ENCODE measurements at places on chromosomes 6 and 20.

GRCh38 chr6:49772285-49772684 is 14.8 kb downstream of the PGK2 start:
- no peak for DNase-seq

DNA sequence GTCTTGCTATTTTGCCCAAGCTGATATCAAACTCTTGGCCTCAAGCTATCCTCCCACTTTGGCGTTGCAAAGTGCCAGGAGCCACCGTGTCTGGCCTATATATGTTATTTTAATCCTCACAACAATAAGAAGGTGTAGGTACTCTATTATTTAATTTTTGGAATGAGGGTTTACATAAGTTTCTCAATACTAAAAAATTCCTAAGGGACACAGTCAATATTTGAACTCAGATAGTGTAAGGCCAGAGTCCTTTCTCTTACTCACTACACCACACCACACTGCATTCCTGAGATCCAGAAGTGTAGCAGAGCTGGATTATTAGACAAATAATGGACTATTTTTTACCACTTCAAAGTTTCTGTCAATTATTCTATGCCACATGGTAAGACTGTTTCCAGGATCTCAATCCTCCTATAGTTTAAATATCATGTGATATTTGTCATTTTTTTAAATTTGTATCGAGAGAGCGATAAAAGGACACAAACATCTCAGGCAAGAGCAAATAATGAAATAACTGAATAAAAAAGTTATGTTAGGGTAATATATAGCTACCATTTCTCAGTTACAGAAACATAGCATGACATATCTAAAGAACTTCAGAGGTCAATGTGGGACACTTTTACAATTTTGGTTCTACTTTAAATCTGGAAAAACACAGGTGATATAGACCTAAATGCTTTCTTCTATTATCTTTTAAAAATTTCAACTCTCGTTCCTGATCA is 162.2 kb upstream of the THEMIS start:
- no peak for DNase-seq

DNA sequence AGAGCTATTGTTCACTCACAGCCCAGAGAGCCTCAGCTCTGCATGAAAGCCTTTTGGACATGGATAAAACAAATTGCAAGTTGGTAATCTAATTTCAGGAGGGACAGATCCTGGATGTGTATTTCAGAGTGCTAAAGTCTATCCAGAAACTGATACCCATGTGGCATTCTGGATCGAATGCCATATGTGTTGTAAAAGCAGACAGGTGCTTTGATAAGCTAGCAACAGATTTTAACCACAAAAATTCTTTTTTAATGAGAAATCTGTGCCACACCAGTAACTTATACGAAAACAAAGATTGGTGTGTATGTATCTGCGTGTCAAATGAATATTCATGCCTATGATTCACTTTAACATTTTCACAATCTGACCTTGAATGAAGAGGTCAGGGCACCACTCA is 936.6 kb upstream of the MAP3K7 start:
- no peak for DNase-seq

DNA sequence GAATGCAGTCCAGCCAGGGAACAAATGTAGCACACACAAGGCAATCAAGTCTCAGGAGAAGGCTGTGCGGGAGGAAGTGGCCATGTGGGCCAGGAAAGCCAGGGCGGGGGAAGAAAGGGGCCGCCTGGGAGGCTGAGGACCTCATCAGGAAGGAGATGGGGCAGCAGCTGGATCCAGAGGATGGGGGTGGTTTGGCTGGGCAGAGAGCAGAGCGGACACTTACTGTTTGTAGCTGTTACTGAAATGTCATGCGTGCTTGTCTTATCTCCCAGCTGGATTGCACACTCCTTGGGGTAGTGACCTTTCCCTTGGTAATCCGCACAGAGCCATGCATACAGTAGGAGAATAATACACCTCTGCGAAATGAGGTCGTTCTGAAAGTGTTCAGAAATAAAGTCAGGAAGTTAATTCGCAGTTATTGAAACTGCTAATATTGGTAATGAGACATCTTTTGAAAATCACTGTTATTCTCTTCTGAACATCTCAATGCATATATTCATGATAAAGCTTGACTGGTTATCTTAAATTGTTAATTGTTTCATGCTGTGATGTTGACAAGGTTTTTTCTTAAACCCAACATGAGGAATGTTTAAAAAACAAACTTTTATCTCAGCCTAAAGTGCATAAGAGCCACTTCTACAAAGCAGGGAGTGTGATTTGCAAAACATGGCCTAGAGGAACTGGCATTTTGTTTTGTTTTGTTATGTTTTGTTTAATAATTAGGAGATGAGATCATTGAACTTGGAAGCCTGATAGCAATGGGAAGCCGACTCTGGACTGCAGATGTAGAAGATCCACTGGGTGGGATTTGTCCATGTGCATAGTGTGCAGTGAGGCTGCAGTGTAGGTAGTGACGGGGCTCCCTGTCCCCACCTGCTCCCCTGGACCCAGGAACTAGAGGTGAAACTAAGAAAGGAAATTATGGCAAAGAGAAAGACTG is 18.0 kb upstream of the MAP3K4 start:
- no peak for DNase-seq

- no peak for DNase-seq
Observed at GRCh38 chr6:128657181-128657580, 136.8 kb upstream of the PTPRK start.

DNA sequence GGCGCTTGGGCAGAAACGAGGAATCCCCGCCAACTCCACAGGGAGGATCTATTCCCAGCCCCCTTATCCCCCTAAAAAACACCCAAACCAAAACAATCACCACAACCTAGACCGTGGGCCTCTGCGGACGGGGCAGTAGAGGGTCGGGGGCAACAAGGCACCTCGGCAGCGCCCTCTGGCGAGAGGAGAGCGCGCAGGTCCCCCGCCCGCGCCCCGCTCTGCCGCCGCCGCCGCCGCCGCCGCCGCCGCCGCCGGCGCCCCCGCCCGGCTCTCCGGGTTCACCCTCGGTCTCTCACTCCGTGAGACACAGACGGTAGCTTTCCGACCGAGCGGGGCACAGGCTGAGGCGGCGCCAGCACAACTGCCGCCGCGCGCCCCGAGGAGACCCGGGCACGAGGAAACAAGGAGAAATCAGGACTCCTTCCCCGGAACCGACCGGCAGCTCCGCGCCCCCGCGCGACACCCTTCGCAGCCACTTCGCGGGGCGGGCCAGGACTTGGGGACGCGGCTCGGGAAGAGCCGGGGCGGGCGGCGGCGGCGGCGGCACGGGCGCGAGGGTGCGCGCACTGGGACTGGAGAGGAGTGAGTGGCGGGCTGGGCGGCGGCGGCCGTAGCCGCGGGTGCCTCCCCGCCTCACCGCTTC is at the start of gene SLC35F1:
Gene SLC35F1, plus strand, starts transcription at position 307 of the 643 bp plus-strand sequence.
- peak; percentile 58 for DNase-seq

DNA sequence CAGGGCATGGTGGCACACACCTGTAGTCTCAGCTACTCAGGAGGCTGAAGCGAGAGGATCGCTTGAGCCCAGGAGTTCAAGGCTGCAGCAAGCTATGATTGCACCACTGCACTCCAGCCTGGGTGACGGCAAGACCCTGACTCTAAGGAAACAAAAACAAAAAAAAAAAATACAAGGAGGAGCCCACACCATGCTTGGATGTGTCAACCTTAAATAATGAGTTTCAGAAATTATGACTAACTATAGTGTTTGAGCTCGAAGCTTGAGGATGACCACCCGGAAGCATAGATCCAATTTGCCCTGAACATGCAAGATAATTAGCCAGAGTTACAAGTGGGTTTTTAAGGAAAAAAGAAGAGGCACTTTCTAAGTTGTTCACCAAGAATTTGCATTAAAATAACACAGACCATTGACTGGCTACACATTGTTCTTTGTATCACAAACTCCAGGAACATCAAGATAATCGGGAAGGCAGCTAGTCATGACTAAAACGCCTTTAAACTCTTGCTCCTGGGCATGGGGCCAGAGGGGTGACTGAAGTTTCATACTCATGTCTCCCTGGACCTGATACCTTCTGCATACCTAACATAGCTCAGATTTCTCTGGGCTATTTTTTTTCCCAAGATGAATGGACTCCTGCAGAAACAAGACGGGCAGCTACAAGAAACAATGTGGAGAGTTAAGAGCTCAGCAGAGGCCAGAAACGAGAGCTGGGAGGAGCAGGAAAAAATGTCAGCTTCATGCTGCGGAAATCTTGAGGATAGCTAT is 289.6 kb downstream of the PREX1 start:
- peak; percentile 89 for DNase-seq

DNA sequence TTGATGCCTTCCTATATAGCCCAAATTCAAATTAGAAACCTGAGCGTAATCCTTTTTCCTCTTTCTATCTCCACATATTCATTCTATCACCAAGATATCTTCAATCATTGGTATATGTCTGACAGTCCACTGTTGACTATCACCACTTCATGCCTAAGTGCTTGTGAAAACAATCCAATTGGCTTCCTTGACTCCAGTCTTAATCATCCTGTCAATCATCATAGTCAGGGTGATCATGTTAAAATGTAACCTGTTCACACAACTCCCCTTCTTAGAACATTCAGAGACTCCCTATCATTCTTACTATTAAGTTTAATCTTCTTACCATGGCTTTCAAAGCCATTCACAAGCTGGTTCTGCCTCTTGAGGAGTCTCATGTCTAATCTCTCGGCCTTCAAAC is 616.7 kb downstream of the PHF3 start:
- DNase-seq: no peak

DNA sequence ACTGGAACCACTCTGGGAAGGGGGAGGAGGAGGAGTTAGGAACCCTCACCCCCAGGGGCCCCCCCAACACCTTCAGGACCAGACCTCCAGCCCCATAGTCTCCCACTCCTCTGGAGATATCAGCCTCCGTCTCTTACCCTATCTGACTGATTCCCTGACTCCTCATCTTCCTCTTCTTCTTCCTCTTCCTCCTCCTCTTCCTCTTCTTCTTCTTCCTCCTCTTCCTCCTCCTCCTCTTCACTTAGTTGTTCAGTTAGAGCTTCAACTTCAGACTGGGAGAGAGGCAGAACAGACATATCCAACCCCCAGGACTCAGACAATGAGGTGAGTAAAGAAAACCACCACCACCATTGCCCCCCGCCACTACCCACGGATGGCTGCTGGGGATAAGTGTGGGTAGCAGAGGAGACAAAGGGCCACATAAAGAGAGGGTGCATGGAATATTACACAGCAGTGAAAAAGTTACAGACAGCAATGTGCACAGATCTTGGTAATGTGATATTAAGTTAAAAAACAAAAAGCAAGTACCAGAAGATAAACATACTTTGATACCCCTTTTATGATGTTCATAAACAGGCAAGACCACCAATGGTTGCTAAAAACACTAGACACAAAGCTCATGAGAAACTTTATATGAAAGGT is 8.0 kb downstream of the EHMT2 start:
- DNase-seq: no peak

DNA sequence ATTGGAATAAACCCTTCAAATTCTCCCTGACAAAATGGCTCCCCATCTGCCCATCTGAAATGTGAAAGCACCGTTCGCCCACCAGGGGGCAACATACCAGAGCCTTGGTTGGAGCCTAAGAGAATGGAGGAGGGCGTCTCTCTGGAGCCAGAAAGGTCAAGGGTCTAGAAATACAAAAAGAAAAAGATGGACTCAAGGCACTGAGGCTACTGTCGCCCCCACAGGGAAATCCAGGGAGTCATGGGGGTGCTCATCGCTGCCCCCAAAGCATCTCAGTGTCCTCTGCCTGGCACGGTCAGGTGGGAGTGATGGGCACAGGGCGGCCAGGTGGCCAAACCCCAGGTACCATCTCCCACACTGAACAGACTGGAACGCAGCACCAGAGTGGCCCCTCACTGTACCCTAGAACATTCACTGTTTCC is 136.3 kb downstream of the ZMYND8 start:
- DNase-seq: no peak

DNA sequence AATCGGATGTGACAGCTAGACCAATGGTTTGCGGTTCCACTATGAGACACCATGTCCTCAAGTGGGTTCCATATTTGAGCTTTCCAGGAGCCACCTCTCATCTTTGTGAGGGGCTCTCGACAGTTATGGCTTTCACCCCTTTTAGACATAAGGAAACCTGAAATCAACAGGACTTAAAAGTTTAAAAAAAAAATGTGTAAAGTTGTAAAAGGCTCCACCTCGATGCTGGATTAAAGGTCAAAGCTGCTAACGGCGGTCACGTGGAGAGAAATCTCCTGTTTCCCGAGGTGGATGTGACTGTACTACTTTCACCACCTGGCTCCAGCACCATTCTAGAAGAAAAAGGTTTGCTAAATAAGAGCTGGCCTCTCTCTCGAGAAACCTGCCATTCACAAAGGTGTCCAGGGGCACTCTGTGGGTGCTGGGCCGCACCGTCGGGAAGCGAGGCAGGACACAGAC is 542 bp downstream of the ATP5F1E start:
- no peak for DNase-seq

DNA sequence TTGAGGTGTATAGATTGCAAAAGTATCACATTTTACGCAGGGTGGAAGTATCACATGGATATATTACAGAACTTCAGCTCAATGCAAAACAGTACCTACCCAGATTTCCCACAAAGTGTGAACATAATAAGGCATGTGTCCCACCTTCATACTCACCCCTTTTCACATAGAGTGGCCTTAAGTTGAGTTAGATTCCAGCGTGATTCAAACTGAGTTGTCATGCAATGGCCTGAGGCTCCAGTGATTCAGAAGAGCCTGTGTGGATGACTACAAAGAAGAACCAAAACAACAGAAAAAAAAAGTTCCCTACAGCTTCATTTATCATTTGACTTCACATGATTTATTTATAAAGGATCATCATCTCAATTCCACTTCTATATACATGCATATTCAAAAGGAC is 309.7 kb downstream of the SLC35F1 start:
- DNase-seq: no peak

DNA sequence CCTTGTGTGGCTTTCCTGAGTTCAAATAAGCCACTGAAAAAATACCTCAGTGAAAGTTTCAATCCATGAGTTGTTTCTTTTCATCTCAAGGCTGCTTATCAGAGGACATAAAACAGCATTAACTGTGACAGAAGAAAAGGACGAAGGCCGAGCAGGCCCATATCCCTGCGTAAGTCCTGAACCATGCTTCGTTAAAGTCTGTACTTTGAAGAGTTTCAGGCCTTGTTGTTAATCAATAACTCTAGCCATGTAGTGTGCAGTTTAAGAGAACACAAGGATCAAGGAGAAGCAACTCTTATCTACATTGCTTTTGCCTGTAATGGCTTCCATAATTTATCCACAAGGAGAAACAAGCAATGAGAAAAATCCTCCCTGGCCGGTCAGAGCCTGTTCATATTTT is 165.4 kb downstream of the UST start:
- DNase-seq: no peak

DNA sequence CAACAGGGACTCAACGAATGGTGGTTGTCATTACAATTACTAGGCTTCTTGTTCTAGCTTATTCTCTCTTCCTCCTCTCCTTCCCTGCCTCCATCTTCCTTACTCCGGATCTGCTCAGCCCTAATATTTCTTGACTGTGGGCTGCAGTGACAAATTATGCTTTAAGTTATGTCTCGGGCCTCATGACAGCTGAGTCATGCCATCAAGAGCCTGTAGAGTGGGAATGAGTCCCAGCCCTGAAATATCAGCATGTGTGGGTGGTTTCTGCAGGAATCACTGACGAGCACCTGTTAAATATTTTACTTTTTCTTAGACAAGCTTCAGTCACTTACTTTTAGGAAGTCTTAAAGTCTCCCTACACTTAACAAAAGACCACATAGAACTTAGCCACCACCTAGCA is 83.1 kb upstream of the CBLN4 start:
- no peak for DNase-seq

- no peak for DNase-seq
Observed at GRCh38 chr6:45791211-45792168, 224.2 kb downstream of the CLIC5 start.

- DNase-seq: no peak
Observed at GRCh38 chr6:150006961-150007464, 18.3 kb downstream of the RAET1L start.
